ENCODE measurements at places on chromosomes 13 and 19. TPM values are rescaled to one million over a fixed set of nuclear protein-coding genes. Genes with fewer than 3 reads are reported as not detected.

MEIOSIN gene
- total RNA-seq: not detected

DNA sequence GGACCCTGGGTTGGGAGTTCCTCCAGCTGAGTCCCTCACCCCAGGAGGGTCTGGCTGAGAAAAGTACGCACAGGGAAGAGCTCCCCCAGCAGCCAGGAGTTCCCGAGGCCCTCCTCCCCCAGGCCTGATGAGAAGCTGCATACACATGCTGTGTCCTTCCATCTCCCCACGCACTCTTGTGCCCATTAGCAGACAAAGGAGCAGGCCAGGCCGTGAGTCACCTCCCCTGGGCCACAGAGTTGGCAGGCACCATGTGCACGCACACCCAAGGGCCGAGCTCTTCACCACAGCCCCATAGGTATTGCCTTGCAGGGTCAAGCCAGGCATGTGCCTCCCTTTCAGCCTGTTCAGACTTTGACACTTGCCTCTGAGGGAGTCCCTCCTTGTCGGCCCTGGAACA lies 17.5 kb downstream of the MAU2 start:
- DNase-seq: no peak

- no peak for DNase-seq
Observed at GRCh38 chr13:25192936-25193335, 20.8 kb upstream of the AMER2 start.

- DNase-seq: no peak
Observed at GRCh38 chr19:12954612-12954962, 2.4 kb downstream of the GADD45GIP1 start.

GRCh38 chr13:110312339-110313031 lies 5.4 kb downstream of the COL4A2 start:
- no peak for DNase-seq

- no peak for DNase-seq
Observed at GRCh38 chr13:52348983-52349780, 56.8 kb downstream of the THSD1 start.

All from posterior vena cava (tissue), 2 donors.